Head of caudate nucleus (tissue), 42 donors: ENCODE measurements at places on chromosomes 5 and 9.

GRCh38 chr5:131259326-131259725 lies 4.5 kb upstream of the CDC42SE2 start:
- no peak for DNase-seq

GRCh38 chr9:134690301-134690751 lies 48.7 kb downstream of the COL5A1 start:
- no peak for DNase-seq

GRCh38 chr5:115461093-115461492 lies 83.5 kb downstream of the FEM1C start:
- DNase-seq, result no peak

- DNase-seq, result no peak
Measured at GRCh38 chr5:173716058-173716682, 99.7 kb upstream of the BOD1 start.

DNA sequence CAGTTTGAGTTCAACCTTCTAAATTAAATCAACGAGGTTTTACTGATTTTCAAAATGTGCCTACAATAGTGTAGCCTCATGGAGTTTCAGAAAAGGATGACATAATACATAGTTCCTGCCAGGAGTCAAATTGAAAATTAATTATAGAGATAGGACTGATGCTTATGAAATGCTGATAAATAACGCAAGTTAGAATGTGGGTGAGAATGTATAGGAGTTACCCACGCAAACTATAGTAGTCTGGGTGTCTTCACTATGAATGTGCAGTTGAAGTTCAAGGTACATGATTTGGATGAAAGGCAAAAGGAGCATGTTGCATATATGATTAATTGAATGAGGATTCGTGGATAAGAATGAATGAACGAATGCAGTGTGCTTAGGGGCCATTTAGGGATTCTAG lies 95.7 kb downstream of the SV2C start:
- no peak for DNase-seq

DNA sequence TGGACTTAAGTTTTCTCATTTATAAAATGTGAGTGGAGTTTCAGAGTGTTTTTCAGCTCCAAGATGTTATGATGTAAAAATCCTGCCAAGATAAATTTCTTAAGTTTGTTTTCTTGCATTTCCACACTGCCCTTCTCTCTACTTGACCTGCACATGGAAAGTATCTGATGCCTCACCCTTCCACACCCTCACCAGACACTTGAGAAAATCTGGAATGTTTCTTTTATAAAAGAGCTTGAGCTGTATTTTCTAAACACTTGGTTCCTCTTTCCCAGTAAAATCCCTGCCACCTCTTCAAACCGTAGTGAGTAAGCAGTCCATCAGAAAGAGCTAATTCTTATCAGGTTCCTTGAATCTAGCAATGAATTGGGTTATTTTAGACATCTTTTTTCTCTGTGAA lies 42.9 kb downstream of the FOXD1 start:
- no peak for DNase-seq

- DNase-seq, result no peak
Measured at GRCh38 chr9:36834736-36835135, 199.3 kb downstream of the PAX5 start.

DNA sequence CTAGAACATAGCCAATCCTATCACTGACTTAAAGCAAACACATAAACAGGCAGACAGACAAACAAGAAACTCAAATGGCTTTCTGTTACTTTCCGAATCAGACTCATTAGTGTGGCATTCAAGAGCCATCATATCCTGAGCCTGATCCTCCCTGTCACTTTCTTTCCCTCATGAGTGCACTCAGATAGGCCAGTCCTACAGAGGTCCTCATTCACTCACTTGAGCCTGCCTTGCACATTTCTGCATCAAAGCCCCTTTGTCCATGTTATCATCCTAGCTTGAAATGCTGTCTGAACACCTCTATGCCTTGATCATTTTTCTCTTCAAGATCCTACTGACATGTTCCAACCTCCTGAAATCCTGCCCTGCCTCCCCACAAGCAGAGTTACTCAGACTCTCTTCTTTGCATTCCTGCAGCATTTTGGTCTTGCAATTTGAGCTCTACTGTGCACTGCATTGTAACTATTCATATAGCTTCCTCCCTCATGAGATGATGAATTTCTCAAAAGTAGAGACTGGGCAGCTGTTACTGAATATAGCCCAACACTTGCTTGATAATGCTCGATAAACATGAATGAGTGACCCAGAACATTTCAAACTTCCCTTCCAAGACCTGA lies 126.9 kb downstream of the PALM2AKAP2 start:
- DNase-seq, result no peak

DNA sequence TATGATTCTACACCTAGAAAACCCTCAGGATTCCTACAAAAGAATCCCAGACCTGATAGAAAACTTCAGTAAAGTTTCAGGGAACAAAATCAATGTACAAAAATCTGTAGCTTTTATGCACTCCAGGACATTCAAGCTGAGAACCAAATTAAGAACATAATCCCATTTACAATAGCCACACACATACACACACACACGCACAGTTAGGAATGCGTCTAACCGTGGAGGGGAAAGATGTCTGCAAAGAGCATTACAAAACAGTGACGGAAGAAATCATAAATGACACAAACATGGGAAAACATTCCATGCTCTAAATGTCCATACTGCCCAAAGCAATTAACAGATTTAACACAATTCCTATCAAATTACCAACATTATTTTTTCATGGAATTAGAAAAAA lies 51.4 kb upstream of the CAST start:
- no peak for DNase-seq

GRCh38 chr9:79807971-79808370 lies 236.2 kb downstream of the TLE4 start:
- no peak for DNase-seq

DNA sequence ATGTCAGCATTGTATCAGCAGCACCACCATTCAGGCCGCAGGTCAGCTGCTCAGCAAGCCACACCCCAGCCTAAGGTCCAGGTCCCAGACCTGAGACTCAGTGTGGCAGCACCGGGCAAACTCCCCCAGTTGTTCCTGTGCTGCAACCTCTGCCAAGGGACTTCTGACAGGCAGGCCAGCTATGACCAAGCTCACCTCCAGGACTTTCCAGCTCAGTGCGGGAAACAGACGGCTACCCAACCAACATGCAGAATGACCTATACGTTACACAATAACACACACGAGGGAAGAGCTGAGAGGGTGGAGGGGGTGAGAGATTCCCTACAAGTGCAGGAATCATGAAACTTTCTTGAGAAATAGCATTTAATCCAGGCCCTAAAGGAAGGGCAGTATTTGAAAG lies 143.7 kb downstream of the FSTL4 start:
- DNase-seq, result no peak

- DNase-seq, result no peak
Measured at GRCh38 chr5:149370878-149371277, 8.2 kb downstream of the IL17B start.

DNA sequence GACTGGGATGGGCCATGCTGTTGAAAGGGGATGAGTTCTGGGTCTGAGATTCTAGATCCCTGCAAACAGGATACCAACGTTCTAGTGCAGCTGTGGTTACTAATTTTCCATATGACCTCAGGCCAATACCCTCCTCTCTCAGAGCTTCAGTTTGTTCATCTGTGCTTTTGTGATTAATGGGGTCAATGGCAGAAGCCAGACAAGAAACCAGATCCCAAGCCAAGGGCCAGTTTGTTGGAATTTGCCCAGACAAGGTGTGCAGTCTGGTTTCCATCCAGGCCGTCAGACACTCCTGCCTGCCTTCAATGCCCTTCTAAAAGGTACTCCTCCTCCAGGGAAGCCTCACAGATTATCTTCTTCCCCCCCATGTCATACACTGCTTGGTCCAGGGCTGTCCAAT lies 11.4 kb downstream of the MYORG start:
- DNase-seq, result no peak

DNA sequence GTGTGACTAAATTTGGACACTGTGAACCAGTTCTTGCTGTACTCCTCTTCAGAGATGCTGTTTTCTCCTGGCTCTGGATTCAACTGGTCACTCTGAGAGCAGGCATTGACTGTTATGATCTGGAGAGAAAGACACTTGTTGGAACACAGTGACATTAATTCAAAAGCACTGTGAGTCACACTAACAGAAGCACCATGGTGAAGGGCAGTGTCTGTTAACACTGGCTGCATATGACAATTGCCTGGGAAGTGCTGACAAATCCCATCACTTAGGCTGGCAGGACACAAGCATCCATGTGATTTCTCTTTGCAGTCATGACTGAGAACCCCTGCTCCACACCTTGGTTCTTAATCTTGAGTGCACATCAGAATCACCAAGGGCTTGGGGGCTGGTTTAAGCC lies 132.4 kb downstream of the TRPM6 start:
- no peak for DNase-seq

GRCh38 chr5:11319836-11320580 lies 559.0 kb upstream of the DAP start:
- no peak for DNase-seq

- no peak for DNase-seq
Measured at GRCh38 chr5:151038412-151038745, 18.0 kb downstream of the GPX3 start.

- DNase-seq, result no peak
Measured at GRCh38 chr5:96087939-96088338, 126.3 kb upstream of the ELL2 start.

DNA sequence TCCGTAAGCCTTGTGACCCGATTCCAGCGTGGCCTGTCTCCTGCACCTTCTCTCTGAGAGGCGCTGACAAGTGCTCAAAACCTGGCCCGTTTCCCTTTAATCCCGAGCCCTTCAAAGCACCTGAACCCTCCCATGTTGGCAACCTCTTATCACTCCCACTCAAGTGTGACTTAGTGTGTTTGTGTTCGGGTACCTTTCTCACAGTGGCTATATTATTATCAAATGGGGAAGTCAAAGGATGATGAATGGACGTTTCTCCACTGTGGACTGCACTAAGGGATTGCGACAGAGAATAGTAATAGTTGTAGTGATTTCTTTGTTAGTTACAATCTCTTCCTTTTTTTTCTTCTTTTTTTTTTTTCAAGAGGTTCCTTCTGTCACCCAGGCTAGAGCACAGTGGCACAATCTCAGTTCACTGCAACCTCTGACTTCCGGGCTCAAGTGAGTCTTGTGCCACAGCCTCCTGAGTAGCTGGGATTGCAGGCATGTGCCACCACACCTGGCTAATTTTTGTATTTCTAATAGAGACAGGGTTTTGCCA lies 65.4 kb upstream of the TNFSF8 start:
- no peak for DNase-seq

DNA sequence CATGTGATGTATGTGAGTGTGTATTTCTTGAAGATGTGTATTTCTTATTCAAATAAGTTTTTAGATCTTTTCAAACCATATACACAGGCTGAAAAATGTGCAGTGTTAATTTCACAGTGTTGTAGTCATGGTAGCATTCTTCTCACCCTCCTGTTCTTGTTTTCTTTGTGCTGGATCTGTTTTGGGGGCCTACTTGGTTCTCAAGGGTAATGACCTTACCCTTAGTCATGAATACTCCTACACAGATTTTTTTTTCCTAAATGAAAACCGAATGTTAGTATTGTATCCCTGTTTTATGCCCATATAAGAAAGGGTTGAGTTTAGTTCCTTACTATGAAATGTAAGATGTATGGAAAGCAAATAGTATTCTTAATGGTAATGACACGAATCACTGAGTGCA lies 88.0 kb downstream of the SLC44A1 start:
- DNase-seq, result no peak
